ENCODE measurements at places on chromosomes 7 and 10. TPM values are rescaled to one million over a fixed set of nuclear protein-coding genes. Genes with fewer than 3 reads are reported as not detected.

SYPL1 gene
- total RNA-seq = 66.5 TPM

CACNA2D1 gene
- total RNA-seq = 52.7 TPM

HMX3 gene
- 0.82 TPM for total RNA-seq

CYP3A5 gene
- 1.6 TPM for total RNA-seq

PGAM2 gene
- 102 TPM for total RNA-seq

IKZF1 gene
- 12.7 TPM for total RNA-seq

GCK gene
- 2.9 TPM for total RNA-seq

SYCE1 gene
- not detected for total RNA-seq

SLC39A12 gene
- total RNA-seq = not detected

NXPH1 gene
- 0.23 TPM for total RNA-seq

ERVW-1 gene
- total RNA-seq = not detected

GFRA1 gene
- total RNA-seq = 43.8 TPM

ITIH5 gene
- 23.5 TPM for total RNA-seq

ASB10 gene
- total RNA-seq = 3.4 TPM

Measured in metanephros (tissue), 2 donors.